Neural cell (in vitro differentiated cells): ENCODE measurements at places on chromosomes 3 and 15. TPM values are rescaled to one million over a fixed set of nuclear protein-coding genes. Genes with fewer than 3 reads are reported as not detected.

Gene ESYT3
- 0.33 and 0.80 TPM in 2 replicates for polyA plus RNA-seq

Gene SLC22A14
- 0.16 and 0.25 TPM in 2 replicates for polyA plus RNA-seq

Gene COL8A1
- 0.04 and 0.92 TPM in 2 replicates for polyA plus RNA-seq

Gene MLF1
- polyA plus RNA-seq: 45.5 and 55.9 TPM in 2 replicates

Gene LHFPL4
- polyA plus RNA-seq: 37.1 and 37.4 TPM in 2 replicates

Gene PCYT1A
- 21.7 and 24.6 TPM in 2 replicates for polyA plus RNA-seq

Gene FAM107A
- 0.16 and 0.34 TPM in 2 replicates for polyA plus RNA-seq

Gene TMEM207
- polyA plus RNA-seq: 0.27 TPM in 1 of 2 replicates, not detected in the other

Gene SERPINI2
- polyA plus RNA-seq: 1.3 and 1.7 TPM in 2 replicates

Gene STRIT1
- polyA plus RNA-seq: 1.1 and 1.2 TPM in 2 replicates

Gene CTXN2
- polyA plus RNA-seq: 0.54 and 0.69 TPM in 2 replicates

Gene GALNT15
- polyA plus RNA-seq: 1.5 TPM in 2 replicates

Gene ISL2
- not detected in 2 replicates for polyA plus RNA-seq

Gene C3orf20
- polyA plus RNA-seq: not detected in 2 replicates

Gene AHSG
- 0.40 and 1.1 TPM in 2 replicates for polyA plus RNA-seq

Gene CSPG5
- polyA plus RNA-seq: 67.1 and 78.8 TPM in 2 replicates

Gene PPM1M
- 1.1 and 1.6 TPM in 2 replicates for polyA plus RNA-seq

Gene SPATA12
- not detected in 2 replicates for polyA plus RNA-seq

Gene B3GALNT1
- polyA plus RNA-seq: 22.6 and 31.7 TPM in 2 replicates

Gene PLOD2
- polyA plus RNA-seq: 2.9 and 5.6 TPM in 2 replicates

Gene VPS18
- polyA plus RNA-seq: 13.8 and 16.7 TPM in 2 replicates

Gene STXBP5L
- 7.6 and 9.3 TPM in 2 replicates for polyA plus RNA-seq

Gene RAB5A
- polyA plus RNA-seq: 47.2 and 54.0 TPM in 2 replicates

Gene PLA2G4E
- not detected in 2 replicates for polyA plus RNA-seq

Gene CYP1A2
- polyA plus RNA-seq: not detected in 2 replicates

Gene MYZAP
- polyA plus RNA-seq: 0.16 TPM in 1 of 2 replicates, not detected in the other

Gene PLA2G4D
- not detected in 2 replicates for polyA plus RNA-seq

Gene USP8
- 30.3 and 31.8 TPM in 2 replicates for polyA plus RNA-seq

Gene SERINC4
- polyA plus RNA-seq: 0.38 and 0.47 TPM in 2 replicates

Gene MOBP
- polyA plus RNA-seq: not detected in 2 replicates

Gene NTRK3
- polyA plus RNA-seq: 42.3 and 42.7 TPM in 2 replicates

Gene GASK1A
- 1.6 TPM in 1 of 2 replicates, not detected in the other for polyA plus RNA-seq

Gene CYP19A1
- not detected in 2 replicates for polyA plus RNA-seq

Gene DAZL
- 0.20 TPM in 1 of 2 replicates, not detected in the other for polyA plus RNA-seq

Gene ABHD6
- polyA plus RNA-seq: 34.0 and 38.9 TPM in 2 replicates

Gene NR2F2
- 0.07 TPM in 1 of 2 replicates, not detected in the other for polyA plus RNA-seq

Gene GREM1
- polyA plus RNA-seq: 0.16 and 0.40 TPM in 2 replicates

Gene C3orf52
- polyA plus RNA-seq: 0.21 TPM in 1 of 2 replicates, not detected in the other

Gene ITIH1
- not detected in 2 replicates for polyA plus RNA-seq

Gene PLSCR5
- polyA plus RNA-seq: 0.37 TPM in 1 of 2 replicates, not detected in the other

Gene GOLGA8M
- not detected in 2 replicates for polyA plus RNA-seq

Gene GOLGA8S
- not detected in 2 replicates for polyA plus RNA-seq

Gene CTXND1
- 0.08 TPM in 1 of 2 replicates, not detected in the other for polyA plus RNA-seq

Gene SEMA6D
- 108 TPM in 2 replicates for polyA plus RNA-seq

Gene BDH1
- polyA plus RNA-seq: 12.9 and 14.7 TPM in 2 replicates

Gene PCOLCE2
- polyA plus RNA-seq: 17.4 and 29.2 TPM in 2 replicates

Gene ZKSCAN7
- 23.9 and 25.9 TPM in 2 replicates for polyA plus RNA-seq
